Effector memory CD4-positive, alpha-beta T cell (primary cell): ENCODE measurements at places on chromosomes 5 and 9.

DNA sequence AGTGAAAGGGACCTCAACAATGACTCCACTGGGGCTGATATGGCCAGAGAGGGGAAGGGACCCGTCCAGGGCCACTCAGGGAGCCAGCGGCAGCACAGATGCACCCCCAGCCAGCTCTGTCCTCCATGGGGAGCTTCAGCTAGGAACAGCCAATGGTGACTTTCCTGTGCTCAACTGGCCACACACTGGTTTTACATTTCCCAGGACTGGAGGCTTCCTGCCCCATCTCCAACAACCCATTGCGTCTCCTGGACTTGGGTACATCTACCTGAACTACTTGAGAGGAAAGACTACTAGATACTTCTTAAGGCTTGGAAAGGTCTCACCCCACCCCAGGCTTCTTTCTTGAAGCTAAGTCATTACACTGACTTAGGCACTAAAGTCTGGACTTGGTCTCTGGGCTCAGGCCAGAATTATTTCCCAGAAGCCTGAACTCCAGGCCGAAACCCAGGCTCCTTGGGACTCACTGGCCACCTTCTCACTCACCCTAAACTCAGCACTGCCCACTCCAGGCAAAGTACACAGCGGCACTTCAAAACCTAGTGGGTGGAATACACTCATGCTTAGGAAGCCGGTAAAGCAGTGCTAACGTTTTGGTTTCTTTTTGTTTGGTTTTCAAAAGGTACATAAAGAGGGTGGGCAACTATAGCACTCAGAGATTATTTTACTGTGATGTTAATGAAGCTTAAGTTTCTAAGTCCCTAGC, 1.5 kb downstream of the IGFBPL1 start:
- DNase-seq = no peak

DNA sequence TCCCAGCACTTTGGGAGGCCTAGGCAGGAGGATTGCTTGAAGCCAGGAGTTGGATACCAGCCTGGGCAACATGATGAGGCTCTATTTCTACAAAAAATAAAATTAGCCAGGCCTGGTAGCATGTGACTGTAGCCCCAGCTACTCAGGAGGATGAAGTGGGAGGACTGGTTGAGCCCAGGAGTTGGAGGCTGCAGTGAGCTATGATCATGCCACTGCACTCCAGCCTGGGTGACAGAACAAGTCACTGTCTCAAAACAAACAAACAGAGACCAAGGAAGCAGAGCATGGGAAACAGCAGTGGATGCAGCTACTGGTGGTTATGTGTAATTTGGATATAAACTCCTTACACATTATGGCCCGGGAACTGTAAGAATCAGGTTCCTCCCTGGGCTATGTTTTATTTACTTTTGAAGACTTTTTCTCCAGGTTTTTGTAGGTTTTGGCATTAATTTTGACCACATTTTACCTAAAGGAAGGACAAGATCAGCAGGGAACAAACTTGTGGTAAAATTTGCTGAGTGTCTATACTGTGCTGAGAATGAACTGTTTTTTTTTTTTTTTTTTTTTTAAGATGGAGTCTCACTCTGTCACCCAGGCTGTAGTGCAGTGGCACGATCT, 8.3 kb downstream of the KIF2A start:
- DNase-seq = no peak

- DNase-seq = no peak
Observed at GRCh38 chr5:123700624-123701287, 188.8 kb downstream of the CSNK1G3 start.

- no peak for DNase-seq
Observed at GRCh38 chr9:94918038-94918753, 191.7 kb downstream of the AOPEP start.

DNA sequence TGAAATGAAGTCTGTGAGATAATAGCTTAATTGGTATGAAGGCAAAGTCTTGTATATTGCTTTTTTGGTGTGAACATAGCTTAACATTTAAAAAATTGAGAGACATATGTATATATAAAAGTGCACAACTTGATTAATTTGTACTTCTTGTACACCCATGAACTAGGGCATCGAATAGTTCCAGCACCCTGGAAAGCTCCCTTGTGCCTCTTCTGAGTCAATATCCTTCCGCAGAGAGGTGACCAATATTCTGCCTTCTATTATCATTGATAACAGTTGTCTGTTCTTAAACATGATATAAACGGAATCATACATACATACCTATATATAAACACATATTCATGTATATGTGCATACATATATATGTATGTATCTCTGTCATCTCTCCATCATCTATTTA, 185.4 kb downstream of the PHF2 start:
- no peak for DNase-seq

- no peak for DNase-seq
Observed at GRCh38 chr5:168057905-168058304, 233.5 kb upstream of the WWC1 start.

DNA sequence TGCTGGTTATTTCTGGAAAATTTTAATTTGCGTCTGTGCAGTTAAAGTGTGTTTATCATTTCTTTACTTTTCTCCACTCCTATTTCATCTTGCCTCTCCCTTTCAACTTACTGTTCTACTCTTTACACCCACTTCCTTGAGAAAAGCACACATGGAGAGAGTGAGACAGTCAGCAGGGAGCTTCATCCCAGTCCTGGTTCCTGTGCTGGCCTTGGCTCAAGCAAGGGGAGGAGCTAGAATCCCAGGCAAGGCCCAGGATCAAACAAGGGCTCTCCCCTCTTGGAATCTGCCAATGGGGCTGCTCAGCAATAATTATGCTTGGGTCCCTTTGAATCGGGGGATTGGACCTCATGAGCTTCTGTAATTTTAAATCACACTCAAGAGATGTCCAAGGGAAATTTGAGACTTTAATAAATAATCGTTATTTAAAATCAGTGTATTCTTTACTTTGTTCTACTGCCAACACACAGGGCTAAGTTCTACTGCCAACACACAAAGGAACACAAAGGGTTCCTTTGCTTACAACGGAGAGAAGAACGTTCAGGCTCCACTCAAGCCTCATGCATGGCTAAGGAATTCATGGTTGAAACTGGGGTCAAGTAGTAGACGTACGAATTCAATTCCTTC, 439.3 kb upstream of the DAB2 start:
- DNase-seq = no peak

GRCh38 chr9:83385317-83385716, 152.9 kb downstream of the FRMD3 start:
- DNase-seq = no peak

- no peak for DNase-seq
Observed at GRCh38 chr5:123227216-123227615, 138.2 kb downstream of the PRDM6 start.

DNA sequence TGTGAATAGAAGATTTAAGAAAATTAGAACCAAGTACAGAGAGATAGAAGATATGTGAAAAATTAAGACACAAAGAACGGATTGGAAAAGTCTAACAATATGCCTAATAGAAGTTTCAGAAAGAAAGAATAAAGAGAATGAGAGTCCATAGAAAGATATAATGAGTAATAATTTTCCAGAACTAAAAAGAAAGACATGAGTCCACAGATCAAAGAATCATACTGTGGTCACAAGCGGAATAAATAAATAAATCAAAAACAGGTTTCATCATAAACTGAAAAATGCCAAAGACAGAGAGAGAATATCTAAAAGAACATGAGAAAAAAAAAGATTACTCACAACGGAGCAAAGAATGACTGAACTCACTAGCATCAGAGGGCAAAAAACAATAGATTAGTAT, 32.9 kb downstream of the FEM1C start:
- DNase-seq = no peak

DNA sequence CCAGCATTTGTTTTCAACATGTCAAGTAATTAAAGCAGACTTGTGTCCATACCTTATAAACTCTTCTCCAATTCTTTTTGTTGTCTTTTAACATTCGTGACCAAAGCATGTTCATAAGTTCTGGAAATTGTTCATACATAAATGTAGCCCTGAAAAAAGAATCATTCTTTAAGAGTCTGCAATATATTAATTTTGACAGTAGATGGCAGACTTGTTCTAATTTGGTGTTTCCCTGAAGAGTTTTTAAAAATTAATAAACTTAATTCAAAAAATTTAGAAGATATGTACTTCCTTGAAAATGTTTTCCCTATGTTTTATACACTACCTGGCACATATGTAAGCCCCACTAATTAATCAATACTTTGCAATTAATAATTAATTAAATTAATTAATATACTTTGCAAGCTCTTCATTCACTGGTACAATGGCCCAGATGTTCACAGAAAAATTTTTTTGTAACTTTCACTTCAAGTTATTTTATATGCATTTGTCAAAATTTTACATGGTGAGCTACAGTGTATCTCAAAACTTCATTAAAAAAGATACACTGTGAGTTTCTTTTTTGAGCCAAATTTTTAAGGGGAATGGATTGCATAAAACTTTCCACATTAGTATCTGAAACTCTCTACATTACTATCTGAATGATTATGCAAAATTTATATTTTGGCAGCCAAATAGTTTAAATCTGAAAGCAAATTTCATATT, 42.1 kb downstream of the CLINT1 start:
- no peak for DNase-seq

DNA sequence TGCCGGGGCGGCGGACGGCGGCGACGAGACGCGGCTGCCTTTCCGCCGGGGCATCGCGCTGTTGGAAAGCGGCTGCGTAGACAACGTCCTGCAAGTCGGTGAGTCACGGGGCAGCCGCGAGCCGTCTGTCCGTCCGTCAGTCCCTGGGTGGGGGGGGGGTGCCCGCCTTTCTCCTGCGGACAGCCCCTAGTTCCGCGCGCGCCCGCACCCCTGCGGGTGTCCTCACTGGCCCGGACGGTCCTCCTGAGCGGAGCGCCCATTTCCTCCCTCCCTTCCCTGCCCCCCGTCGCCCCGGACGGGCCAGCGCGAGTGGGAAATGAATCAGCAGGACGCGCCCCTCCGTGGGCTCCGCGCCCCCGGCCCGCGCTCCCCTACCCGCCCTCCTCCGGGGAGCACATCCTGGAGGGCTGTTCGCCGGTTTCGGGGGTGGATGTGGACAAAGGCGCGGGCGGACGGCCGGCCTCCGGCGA, 828 bp downstream of the ZSWIM6 start:
- peak; percentile 22 for DNase-seq

- DNase-seq = no peak
Observed at GRCh38 chr5:35890021-35891020, 33.6 kb downstream of the IL7R start.

DNA sequence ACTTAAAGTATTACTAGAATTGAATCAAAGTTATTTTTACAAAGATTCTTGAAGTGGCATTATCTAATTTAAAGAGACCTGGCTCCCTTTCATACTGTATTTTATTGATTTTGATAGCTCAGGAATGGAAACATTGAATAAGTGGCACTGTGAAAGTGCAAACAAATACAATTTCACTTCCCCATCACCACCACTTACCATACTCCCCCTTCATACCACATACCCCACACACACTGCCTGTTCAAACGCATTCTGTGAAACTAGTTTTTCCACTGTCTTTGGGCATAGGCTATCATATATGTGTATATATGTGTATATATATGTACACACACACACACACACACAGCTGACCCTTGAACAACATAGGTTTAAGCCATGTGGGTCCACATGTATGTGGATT, 62.1 kb upstream of the ATG10 start:
- DNase-seq = no peak

GRCh38 chr5:139717221-139717620, 69.1 kb downstream of the CXXC5 start:
- no peak for DNase-seq

DNA sequence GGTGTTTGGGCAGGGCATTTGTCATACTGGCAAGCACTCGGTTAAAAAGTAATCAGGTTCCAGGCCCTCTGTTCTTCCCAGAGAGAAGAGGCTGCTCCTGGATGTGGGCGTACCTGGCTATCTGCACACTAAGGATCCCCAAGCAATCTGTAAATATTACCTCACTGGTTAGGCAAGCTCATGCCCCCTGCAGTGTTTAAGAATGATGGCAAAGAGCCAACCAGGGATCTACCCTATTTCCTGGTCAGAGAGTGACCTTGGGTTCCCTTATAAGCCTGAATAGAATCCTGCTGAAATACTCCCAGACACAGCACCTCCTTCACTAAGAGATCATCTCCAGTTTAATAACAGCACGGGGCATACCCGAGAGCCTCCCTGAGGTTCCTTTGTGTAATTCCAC, 181.2 kb downstream of the PIK3R1 start:
- DNase-seq = no peak

DNA sequence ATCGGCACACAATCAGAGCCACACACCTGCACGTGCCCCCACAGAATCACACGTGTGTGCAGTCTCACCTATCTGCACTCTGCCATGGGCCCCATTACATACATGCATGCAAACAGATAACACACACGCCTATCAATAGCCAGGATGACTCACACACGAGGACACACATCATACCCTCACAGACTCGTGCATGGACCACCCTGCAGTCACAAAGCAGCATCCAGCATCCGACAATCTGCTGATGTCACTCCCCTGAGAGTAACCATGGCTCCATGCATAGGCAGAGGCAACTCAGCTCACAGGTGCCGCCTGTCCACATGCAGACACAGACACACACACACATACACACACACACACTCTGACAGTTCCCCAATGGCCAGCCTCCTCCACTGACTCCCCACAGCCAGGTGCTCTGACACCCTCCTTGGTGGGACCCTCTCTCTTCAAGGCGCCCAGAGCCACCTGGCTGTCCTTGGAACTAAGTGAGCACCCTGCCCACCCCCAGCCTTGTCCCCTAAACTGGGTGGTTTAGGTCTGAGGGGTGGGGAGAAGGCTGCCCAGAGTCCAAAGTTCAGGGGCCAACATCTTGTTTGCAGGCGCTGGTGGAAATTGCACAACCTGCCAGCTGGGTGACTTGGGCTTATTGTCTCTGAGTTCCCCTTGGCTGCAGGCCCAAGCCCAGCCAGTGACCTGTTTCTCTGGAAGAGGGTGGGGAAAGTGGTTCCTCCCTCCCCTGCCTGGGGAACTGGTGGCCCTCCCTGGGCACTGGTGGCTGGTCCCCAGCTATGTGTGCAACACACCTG, 34.6 kb upstream of the NEK6 start:
- no peak for DNase-seq

GRCh38 chr5:53476531-53477480, 3.6 kb upstream of the FST start:
- DNase-seq = no peak

DNA sequence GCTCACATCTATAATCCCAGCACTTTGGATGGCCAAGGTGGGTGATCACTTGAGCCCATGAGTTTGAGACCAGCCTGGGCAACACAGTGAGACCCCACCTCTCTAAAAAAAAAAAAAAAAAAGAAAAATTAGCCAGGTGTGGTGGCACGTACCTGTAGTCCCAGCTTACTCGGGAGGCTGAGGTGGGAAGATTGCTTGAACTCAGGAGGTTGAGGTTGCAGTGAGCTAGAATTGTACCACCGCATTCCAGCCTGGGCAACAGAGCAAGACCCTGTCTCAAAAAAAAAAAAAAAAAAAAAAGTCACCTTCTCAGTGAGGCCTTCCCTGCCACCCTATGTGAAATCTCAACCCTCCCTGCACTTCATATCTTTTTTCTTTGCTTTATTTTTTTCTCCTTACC, 14.0 kb upstream of the SEPTIN8 start:
- no peak for DNase-seq

- DNase-seq = no peak
Observed at GRCh38 chr5:102742215-102742614, 12.9 kb upstream of the PAM start.
